ENCODE measurements at places on chromosomes 7 and 10. TPM values are rescaled to one million over a fixed set of nuclear protein-coding genes. Genes with fewer than 3 reads are reported as not detected.

Gene IL6
- 1.7 TPM for total RNA-seq

Gene SYT15B
- 0.22 TPM for total RNA-seq

Gene PTF1A
- not detected for total RNA-seq

Gene CAMK1D
- 8.9 TPM for total RNA-seq

Gene EFCAB10
- total RNA-seq = not detected

Gene TAS2R60
- not detected for total RNA-seq

Gene MCM10
- 73.1 TPM for total RNA-seq

Gene SORBS1
- 1.7 TPM for total RNA-seq

Gene SRGN
- total RNA-seq = 659 TPM

Gene OPN4
- not detected for total RNA-seq

Gene MSRB2
- total RNA-seq = 3.2 TPM

Gene SPACDR
- total RNA-seq = 1.00 TPM

Gene TCF7L2
- 0.81 TPM for total RNA-seq

Gene ELOVL3
- total RNA-seq = not detected

Gene MKI67
- total RNA-seq = 136 TPM

All from CD8-positive, alpha-beta memory T cell (primary cell).